ENCODE measurements at places on chromosomes 3 and 15.

- no peak for DNase-seq
These were observed 24.5 kb upstream of the SLC7A14 start for GRCh38 chr3:170610321-170610884.

GRCh38 chr3:43260412-43260811, 25.9 kb upstream of the SNRK start:
- no peak for DNase-seq

DNA sequence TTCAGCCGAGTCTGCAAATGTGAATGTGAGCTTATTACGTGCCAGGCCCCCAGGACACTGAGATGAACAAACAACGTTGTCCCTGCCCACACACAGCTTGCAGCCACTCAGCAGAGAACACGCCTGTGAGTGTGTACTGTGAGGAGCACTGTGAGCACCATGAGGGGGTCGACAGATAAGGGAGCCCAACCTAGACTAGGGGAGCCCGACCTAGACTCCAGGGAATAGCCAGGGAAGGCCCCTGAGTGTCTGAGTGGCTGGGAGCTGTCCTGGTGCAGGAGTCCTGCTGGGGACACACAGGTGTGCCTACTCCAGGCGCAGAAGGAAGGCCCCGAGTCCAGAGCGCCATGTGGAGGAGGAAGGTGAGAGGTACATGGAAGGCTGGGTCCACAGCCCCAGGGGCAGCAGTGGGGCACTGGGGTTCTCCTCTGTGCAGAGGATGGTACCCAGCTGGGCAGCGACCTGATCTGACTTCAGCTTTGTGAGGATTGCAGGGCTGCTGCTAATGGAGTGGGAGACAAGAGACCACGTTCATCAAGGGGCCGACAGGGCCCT, 36.5 kb downstream of the MGLL start:
- DNase-seq = no peak

DNA sequence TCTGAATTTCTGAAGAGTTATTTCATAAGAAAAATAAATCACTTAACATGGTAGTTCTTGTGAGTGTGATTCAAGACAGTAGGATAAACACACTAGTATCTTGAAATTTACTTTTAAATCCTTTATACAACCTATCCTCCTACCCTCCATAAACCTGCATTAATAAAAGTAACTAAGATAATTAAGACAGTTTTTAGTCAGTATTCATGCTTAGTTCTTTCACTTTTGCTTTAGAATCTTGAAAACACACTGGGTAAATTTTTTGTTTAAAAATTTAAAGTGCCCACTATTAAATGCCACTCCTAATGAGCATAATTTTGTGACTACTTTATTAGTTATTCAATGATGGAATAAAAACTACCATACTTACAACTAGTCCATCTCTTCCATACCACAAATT, 28.8 kb downstream of the GOLIM4 start:
- DNase-seq = no peak

- no peak for DNase-seq
These were observed 95.4 kb upstream of the KCNAB1 start for GRCh38 chr3:156024904-156025533.

DNA sequence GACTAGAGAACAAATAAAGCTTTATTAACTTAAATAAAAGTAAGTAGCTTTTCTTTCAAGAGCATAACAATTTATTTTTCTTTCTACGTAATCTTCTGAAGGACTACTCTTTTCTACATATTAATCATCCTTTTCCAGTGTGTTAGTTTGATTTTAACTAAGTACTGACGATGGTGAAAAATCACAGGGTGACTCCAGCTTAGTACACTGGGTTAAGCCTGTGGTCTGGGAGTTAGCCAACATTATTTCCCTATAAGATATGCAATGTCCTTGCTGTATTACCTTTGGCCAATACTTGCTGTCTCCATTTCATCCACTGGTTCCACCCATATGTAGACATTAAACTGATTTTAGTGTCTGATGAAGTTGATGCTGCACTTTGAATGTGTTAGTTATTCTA, 508.6 kb upstream of the SUCLG2 start:
- DNase-seq = no peak

GRCh38 chr3:126711121-126711760, 7.2 kb downstream of the CHCHD6 start:
- DNase-seq = no peak

DNA sequence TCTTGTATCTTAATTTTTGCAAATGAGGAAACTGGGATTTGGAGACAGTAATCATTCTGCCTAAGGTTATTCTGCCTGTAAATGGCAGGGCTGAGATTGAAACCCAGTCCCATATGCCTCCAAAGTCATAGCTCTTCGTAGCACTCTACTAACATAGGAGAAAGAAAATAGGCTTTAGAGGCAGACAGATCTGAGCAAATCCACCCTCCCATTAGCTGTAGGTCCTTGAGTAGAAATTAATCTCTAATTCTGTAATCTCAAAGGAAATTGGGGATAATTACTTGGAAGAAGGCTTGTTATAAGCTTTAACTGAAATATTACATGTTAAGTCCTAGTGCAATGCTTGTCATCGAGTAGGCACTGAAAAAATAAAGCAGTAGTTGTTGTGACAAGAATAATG, 252.1 kb upstream of the PEX5L start:
- no peak for DNase-seq

Data from cardiac septum (tissue), 1 donor.